ENCODE measurements at places on chromosomes 3 and 15.

DNA sequence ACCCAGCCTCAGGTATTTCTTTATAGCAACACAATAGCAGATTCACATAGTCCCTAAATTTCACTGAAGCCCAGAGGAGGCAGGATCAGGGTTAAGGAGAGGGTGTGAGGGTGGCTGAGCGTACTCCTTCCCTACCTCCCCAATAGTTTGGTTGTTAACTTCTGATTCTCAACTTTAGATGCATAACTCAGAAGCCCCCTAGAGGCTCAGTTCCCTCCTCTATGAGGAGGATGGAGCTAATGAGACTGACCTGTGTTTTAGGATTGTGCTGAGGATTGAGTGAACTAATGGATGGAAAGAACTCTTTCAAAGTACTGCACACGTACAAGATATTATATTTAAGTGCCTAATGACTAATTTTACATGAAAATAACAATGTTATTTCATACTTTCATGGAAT, 249.3 kb upstream of the SOX14 start:
- H3K27me3 ChIP-seq = peaks cover 3% of the 10 kb centered on the region
- no peaks in the 10 kb centered on the region for H3K36me3 ChIP-seq
- H3K27ac ChIP-seq = no peak overlapping the region
- no peaks in the 10 kb centered on the region for H3K4me1 ChIP-seq
- DNase-seq = no peak
- H3K4me3 ChIP-seq = no peak overlapping the region

DNA sequence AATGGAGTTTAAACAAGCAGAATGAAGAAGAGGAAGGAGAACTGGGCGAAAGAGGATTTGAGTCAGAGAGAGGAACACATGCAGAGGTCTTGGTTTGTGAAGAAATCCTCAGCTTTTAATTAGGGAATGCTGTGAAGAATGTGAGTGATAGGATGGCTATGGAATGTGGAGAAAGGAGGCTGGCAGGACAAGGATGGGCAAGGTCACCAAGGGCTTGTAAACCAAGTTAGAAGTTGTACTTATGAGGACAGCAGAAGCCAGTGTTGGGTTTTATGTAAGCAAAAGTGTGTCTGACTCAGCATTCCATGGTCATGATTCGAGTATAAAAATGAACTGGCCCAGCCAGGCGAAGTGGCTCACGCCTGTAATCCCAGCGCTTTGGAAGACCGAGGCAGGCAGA, 60.0 kb upstream of the IL12A start:
- DNase-seq = no peak
- no peak overlapping the region for H3K27ac ChIP-seq
- peaks cover 7% of the 10 kb centered on the region for H3K4me1 ChIP-seq
- H3K27me3 ChIP-seq = peaks cover 3% of the 10 kb centered on the region
- no peaks in the 10 kb centered on the region for H3K36me3 ChIP-seq

GRCh38 chr3:137012097-137012501, 54.3 kb downstream of the IL20RB start:
- no peak for DNase-seq
- no peak overlapping the region for H3K4me3 ChIP-seq
- no peak overlapping the region for H3K27ac ChIP-seq
- H3K36me3 ChIP-seq = peaks cover 7% of the 10 kb centered on the region
- H3K4me1 ChIP-seq = peaks cover 7% of the 10 kb centered on the region

GRCh38 chr3:177538750-177539730, 341.8 kb upstream of the TBL1XR1 start:
- H3K27ac ChIP-seq = peak overlapping the region; percentile 88
- peak overlapping the region; percentile 88 for H3K4me3 ChIP-seq
- peaks cover 49% of the 10 kb centered on the region for H3K4me1 ChIP-seq
- no peaks in the 10 kb centered on the region for H3K36me3 ChIP-seq
- DNase-seq = peak; percentile 51
- H3K27me3 ChIP-seq = no peaks in the 10 kb centered on the region

All from immature natural killer cell (primary cell).